ENCODE measurements at places on chromosomes 4 and X.

- DNase-seq = no peak
Observed at GRCh38 chrX:65488495-65488894, 46.1 kb downstream of the LAS1L start.

DNA sequence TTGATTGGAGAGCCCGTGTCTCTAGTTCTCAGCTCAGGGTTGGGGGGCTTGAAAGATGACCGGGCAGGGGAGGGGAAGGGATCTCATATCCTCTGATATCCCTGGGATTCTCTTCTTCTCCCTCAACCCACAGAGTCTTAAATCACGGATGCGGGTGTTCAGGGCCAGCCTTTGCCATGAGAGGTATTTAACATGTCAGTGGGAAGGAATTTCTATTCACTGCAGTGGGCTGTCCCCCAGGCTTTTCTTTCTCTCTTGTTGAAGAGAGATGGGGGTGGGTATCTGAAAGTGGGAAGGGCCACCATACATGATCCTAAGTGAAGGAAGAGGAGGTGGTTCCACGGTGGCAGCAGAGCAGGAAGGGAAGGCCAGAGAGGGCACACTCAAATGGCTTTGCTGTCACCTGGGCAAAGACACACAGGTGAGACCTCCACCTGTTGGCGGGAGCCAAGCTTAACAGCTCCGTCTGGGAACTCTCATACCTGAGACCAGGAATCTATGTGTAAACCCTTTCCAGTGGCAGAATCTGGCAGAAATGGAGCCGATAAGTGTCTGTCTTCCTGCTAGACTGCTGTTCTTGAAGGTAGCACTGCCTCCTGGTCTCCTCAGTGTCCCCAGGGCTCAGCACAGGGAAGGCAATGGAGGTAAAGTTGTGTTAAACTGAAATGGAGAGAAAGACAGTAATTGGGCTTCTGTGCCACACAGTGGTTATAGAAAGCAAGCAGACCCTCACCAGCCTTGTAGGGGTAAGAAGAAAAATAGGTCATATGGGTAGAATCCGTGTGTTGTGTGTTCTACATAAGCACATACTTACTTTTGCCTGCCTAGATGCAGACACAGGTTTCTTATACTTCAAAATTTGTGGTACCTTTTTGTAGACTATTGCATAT lies 49.4 kb downstream of the RHOH start:
- no peak for DNase-seq

GRCh38 chrX:15301924-15302323 lies 13.5 kb downstream of the ASB11 start:
- DNase-seq = no peak

GRCh38 chr4:158315706-158316105 lies 105.4 kb downstream of the TMEM144 start:
- DNase-seq = no peak

DNA sequence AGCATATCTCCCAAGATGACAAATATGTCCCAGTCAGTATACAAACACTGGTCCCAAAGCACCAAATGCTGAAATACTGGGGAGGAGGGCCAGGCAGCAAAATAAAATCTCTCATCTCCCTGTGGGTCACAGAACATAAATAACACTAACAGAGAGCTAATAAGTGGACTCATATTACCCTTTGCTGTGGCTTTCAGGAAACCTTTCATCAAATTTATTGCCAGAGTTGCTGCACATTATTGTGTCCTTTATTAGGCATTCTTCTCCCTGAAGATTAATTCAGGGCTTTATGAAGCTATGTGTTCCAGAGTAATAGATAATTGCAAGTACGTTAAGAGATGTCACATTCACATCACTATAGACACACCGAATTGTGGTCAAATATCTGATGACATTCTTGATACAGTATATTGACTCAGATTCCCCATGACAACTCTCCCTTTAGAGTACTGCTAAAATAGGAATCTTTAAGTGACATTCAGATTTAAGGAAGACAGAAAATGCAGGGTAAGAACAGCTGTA lies 124.1 kb upstream of the PRR32 start:
- no peak for DNase-seq

Measured in NCI-H2171 (cell line).